ENCODE measurements at places on chromosomes 1 and 21.

DNA sequence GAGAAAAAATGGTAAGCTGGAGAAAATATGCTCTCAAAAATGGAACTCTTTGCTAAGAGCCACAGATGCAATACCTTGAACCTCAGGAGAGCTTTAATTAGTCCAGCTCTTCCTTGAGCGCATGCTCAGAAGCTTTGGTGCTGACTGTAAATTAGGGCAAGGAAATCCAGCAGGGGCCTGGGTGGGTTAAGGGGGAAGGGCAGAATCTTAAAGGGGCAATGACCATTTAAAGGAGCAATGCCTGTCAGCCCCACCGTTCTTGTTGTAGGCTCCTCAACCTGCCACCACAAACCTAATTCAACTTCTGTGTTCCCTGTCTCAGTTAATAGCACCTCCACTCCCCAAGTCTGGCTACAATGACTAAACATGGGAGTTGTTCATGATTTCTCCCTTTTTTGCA, 6.8 kb upstream of the SLC22A15 start:
- no peak for DNase-seq

GRCh38 chr1:187091666-187092065, 262.9 kb downstream of the PLA2G4A start:
- DNase-seq: no peak

DNA sequence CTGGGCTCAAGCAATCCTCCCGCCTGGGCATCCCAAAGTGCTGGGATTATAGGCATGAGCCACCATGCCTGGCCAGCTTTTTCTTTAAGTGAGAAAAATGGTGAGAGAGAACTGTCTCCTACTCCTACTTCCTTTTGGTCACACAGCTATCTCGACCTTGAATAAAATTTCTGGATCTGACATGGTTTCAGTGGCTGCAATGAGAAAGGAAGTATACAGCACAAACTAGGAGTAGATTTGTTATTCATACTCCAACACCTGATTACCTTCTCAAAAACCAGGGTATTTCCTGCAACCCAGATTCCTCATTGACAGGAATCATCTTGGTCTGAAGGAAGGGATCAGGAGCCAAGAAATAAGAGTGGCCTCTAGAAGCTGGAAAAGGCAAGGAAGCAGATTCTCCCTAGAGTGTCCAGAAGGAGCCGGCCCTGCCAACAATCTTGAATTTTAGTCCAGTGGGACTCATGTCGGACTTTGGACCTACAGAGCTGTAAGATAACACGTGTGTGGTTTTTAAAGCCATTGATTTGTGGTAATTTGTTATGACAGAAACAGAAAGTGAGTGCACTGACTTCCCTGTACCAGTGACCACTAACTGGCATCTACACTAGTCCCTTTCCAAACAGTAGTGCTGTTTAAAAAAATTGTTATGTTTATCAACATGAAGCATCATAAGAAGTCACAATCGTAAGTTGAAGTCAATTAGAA, 516.6 kb downstream of the SMYD3 start:
- no peak for DNase-seq

GRCh38 chr1:75330624-75331023, 196.4 kb downstream of the LHX8 start:
- no peak for DNase-seq

- no peak for DNase-seq
These were observed 52.4 kb upstream of the PAX7 start for GRCh38 chr1:18578271-18578670.

GRCh38 chr1:230256896-230257295, 169.2 kb downstream of the PGBD5 start:
- no peak for DNase-seq

GRCh38 chr1:24913616-24914225, 16.4 kb downstream of the RUNX3 start:
- no peak for DNase-seq

- DNase-seq: peak; percentile 58
These were observed 2.8 kb downstream of the SKI start for GRCh38 chr1:2230781-2231531.

DNA sequence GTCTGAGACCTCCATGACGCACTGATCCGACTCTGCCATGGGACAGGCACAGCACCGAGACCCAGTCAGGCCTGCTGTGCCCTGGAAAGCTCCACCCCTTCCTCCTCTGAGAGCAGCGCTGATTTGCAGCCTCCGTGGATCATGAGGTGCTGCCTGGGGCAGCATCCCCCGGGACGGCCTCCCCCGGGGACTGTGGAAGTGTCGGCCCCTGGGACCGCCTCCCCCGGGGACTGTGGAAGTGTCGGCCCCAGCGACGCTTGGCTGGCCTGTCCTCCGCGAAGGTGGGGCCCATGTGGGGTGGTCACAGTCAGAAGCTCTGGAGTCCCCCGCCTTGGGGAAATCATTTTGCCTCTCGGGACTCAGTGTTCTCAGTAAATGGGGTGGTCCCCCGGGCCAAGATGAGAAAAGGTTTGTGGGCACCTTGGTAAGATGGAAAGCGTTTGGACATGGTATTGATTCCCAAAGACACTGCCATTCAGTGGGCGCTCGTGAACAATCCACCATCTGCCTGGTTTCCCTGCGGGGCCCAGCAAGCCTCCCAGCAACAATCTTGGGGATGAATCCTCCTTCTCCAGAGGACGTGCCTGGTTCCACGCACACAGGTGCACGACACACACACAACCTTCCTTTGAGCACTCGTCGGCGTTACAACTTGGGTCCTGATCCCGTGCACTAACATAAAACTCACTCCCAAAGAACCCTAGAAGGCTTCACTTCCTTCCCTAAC, 3.0 kb downstream of the TFF2 start:
- DNase-seq: no peak

DNA sequence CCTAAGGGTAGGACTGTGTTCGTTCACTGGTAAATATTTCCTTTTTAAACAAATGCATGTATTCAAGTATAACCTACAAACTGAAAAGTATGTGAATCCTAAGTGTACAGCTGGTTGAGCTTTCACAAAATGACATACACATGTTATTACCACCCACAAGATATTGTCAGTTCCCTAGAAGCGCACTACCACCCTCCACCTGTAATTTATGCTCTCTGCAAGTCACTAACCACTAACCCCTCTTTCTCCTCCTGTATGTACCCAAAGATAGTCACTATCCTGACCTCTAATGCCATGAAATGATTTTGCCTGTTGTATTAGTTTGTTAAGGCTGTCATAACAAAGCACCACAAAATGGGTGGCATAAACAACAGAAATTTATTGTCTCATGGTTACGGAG, 82.8 kb upstream of the CHODL start:
- DNase-seq: no peak

GRCh38 chr1:43705334-43705733, 2.0 kb upstream of the ST3GAL3 start:
- DNase-seq: no peak

DNA sequence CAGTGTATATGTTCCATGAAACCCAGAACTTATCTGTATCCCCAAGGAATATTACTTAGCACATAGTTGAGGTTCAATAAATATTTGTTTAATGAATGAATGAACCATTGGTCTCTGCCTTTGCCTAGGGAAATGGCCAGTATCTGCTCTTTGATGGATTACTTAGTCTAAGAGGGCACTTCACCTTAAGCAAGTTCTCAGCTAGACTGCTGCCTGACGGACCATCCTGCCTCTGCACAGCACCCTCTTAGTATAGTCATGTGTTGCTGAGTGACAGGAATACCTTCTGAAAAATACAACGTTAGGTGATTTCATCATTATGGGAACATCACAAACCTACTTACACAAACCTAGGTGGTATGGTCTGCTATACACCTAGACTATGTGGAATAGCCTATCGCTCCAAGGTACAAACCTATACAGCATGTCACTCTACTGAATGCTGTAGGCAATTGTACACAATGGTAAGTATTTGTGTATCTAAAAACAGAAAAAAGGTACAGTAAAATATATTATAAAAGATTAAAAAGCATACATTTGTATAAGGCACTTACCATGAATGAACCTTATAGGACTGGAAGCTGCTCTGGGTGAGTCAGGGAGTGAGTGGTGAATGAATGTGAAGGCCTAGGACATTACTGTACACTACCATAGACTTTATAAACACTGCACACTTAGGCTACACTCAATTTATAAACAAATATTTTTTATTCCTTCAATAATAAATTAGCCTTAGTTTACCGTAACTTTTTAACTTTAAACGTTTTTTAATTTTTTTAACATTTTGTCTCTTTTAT, 83.7 kb upstream of the LRRC8D start:
- DNase-seq: no peak

- DNase-seq: no peak
These were observed 2.5 kb downstream of the ARHGEF19 start for GRCh38 chr1:16209847-16210407.

DNA sequence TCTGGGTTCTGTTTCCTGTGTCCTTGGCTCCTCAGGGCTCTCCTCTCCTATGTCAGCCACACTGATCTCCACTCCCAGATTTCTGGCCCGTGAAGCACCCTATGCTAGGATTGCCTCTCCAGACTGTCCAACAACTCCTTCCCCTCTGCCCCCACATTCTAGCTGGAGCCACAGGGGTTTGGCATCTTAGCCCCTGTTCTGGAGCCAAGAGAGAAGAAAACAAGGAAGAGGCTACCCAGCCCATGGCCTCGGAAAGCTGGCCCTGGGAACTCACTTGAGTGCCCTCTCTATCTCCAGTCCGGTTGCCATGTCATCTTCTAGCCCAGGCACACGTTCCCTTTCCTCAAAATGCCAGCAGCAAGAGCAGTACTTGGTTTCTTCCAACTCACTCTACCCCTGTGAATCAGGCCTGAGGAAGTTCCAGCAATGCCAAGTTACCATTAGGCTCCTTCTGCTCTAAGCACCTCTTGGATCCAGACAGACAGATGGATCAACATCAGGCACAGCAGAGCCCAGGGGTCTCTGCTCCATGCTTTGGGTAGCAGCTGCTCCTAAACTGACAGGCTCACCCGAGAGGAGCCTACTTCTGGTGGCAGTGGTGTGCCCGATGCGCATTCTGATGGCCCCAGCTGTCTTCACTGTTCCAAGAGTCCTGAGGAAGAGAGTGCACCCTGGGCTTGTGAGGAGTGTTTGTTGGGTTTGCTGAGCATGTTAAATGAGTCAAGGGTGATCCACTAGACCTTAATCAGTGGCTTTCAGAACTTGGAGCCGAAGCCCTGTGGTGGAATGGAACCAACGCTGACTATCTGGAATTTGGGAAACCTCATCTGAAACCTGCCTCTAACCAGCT, 11.6 kb upstream of the GPR61 start:
- no peak for DNase-seq

DNA sequence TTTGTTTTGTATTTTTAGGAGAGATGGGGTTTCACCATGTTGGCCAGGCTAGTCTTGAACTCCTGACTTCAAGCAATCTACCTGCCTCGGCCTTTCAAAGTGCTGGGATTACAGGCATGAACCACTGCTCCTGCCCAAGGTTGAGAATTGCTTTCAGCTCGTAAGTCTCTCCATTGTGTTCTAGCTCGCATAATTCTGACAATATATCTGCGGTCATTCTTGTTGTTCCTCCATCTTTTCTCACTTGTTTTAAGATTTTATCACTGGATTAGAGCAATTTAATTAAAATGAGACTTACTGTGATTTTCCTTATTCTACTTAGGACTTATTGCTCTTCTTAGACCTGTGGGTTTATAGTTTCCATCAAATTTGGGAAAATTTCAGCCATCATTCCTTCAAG, 102.9 kb downstream of the AHCTF1 start:
- DNase-seq: no peak

- no peak for DNase-seq
These were observed 49.3 kb downstream of the TNN start for GRCh38 chr1:175116903-175117302.

- no peak for DNase-seq
These were observed 2.1 kb downstream of the SLAMF6 start for GRCh38 chr1:160520999-160521398.

- no peak for DNase-seq
These were observed 1.6 kb upstream of the GREM2 start for GRCh38 chr1:240613356-240614142.

- DNase-seq: no peak
These were observed 27.7 kb upstream of the ATP5PO start for GRCh38 chr21:33943293-33943692.

- no peak for DNase-seq
These were observed 76.8 kb upstream of the HNRNPU start for GRCh38 chr1:244941121-244941520.

GRCh38 chr1:55127827-55128343, 87.3 kb downstream of the USP24 start:
- no peak for DNase-seq

- DNase-seq: no peak
These were observed 103.1 kb upstream of the KAZN start for GRCh38 chr1:14495381-14495780.

DNA sequence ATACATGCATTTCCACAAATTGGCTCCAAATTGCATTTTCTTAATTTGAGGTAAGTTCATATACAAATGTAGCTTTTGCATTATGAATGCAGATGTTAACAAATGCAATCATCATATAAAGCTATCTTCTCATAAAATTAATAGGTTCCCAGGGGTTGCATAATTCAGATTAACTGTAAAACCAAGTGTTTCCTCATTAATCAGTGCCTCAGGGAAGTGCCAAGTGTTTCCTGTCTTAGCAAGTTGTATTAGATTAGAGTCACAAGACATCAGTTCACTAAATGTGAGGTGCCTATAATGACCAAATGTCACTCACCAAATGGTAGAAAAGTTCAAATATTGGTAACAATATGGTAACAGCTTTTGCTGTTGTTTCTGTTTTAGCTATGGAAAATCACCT, 140.8 kb downstream of the PTGER3 start:
- no peak for DNase-seq

- DNase-seq: no peak
These were observed 757 bp upstream of the SPSB1 start for GRCh38 chr1:9291914-9292360.

Measured in naive thymus-derived CD4-positive, alpha-beta T cell (primary cell).